HCT116 (cell line): ENCODE measurements at places on chromosomes 7 and 10. TPM values are rescaled to one million over a fixed set of nuclear protein-coding genes. Genes with fewer than 3 reads are reported as not detected.

GPER1 gene
- 1.2 TPM for total RNA-seq

ST7 gene
- total RNA-seq = 12.6 TPM

UNCX gene
- total RNA-seq = not detected

DDX50 gene
- total RNA-seq = 25.6 TPM

CYP3A4 gene
- 0.25 TPM for total RNA-seq

KCND2 gene
- total RNA-seq = 0.05 TPM

LRRD1 gene
- not detected for total RNA-seq

SLC13A1 gene
- total RNA-seq = not detected

AKR1E2 gene
- total RNA-seq = 5.0 TPM

CYP2C19 gene
- total RNA-seq = not detected

CCL24 gene
- total RNA-seq = not detected

CUBN gene
- total RNA-seq = 1.2 TPM

KIAA1217 gene
- 7.8 TPM for total RNA-seq

EPHA1 gene
- 29.9 TPM for total RNA-seq

NXPH1 gene
- 0.17 TPM for total RNA-seq

ZNF32 gene
- total RNA-seq = 10.3 TPM

PTPRN2 gene
- total RNA-seq = 2.1 TPM

AGMO gene
- not detected for total RNA-seq

ZMIZ2 gene
- 91.3 TPM for total RNA-seq

CYP26C1 gene
- total RNA-seq = 0.07 TPM

STAG3 gene
- 1.2 TPM for total RNA-seq

DNAH11 gene
- 0.39 TPM for total RNA-seq

GUSB gene
- total RNA-seq = 31.5 TPM

FEZF1 gene
- total RNA-seq = 0.37 TPM

HMX3 gene
- not detected for total RNA-seq

OR2A42 gene
- not detected for total RNA-seq

NUTM2B gene
- 1.4 TPM for total RNA-seq

NUTM2A gene
- total RNA-seq = 0.59 TPM

ACTL6B gene
- total RNA-seq = not detected

TMEM130 gene
- not detected for total RNA-seq

GIMAP2 gene
- not detected for total RNA-seq

SLC35B4 gene
- 14.7 TPM for total RNA-seq

CABCOCO1 gene
- not detected for total RNA-seq

KCP gene
- total RNA-seq = 1.6 TPM

ACSM6 gene
- total RNA-seq = not detected

HHEX gene
- total RNA-seq = 11.0 TPM

NODAL gene
- total RNA-seq = 0.30 TPM

DNAJB6 gene
- total RNA-seq = 82.5 TPM

CTNNA3 gene
- total RNA-seq = 0.32 TPM

ANKRD2 gene
- 0.15 TPM for total RNA-seq

NKX1-2 gene
- total RNA-seq = 3.4 TPM

KEL gene
- 0.91 TPM for total RNA-seq

PON1 gene
- 0.20 TPM for total RNA-seq

TDRD1 gene
- total RNA-seq = not detected

KLLN gene
- total RNA-seq = 1.4 TPM

TMEM140 gene
- not detected for total RNA-seq

CLRN3 gene
- total RNA-seq = 0.39 TPM

ICA1 gene
- total RNA-seq = 16.4 TPM

ZNF853 gene
- 0.05 TPM for total RNA-seq
